Central memory CD4-positive, alpha-beta T cell (primary cell): ENCODE measurements at places on chromosomes 7 and 10.

GRCh38 chr10:72162978-72163377 lies 52.8 kb upstream of the ANAPC16 start:
- no peak for DNase-seq

DNA sequence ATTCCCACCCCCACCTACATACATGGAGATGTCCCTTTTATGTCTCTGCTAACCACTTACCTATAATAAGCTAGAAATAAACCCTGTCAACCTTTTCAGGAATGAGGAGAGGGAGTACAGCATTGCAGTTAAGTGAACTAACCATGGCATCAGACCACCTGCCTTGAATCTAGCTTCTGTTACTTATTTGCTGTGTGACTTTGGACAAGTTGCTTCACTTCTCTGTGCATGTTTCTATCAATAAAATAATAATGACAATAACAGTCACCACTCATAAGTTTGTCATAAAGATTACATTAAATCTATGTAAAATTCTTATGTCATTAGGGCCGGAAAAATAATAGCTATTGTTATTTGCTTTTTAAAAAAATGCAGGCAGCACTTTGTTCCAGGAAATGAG lies 881.1 kb upstream of the AUTS2 start:
- no peak for DNase-seq

DNA sequence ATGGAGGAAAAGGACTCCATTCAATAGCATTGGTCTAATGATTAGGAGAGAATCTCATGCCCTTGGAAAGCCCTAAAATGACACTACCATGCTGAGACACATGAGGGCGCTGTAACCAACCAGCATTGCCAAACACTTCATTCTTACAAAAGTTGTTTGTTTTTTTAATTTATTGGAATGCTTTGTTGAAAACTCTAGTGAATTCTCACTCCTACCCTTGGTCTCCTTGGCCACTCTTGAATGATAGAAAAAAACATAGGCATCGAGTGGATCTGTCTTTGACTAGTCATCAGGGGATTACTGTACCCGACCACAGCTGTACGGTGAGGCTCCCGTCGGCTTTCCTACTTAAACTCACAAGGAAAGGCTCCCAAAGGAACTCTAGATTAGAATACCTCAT lies 29.3 kb upstream of the ADD3 start:
- peak; percentile 44 for DNase-seq

DNA sequence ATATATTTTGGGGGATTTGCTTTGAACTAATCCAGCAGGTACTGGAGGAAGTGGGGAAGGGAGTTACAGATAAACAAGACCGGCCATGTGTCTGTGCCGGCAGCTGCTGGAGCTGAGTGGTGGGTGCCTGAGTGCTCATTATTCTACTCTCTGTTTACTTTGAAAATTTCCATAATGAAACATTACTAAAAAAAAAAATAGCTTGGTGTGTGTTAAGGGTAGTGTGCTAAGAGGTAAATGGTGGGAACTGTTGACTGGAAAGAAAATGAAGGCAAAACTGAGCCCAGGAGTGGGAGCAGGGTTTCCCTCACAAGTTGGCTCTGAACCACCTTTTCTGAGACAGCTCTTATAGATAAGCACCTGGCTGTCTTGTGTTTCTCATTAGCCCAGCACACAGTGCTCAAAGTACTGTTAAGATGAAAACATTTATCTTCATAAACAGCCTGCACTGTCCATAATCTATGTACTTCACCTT lies 50.6 kb downstream of the PARD3 start:
- DNase-seq, result no peak

DNA sequence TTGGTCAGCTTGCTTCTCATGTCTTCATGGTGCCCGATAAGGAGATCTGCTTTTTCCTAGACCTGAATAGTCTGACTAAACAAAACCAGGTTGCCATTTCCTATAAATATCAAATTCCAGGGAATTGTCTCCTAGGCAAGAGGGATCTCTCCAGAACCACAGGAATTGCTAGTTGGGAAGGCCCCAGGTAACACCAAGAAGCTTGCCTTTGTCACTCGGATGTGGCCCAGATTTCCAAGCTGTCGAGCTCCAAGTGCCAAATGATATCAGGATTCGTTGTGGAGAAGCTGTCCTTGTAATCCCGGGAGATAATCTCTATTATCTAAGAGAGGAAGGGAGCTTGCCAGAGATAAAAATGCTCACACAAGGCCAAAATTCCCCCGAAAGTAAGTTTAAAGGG lies 1288.5 kb upstream of the AUTS2 start:
- DNase-seq, result no peak

DNA sequence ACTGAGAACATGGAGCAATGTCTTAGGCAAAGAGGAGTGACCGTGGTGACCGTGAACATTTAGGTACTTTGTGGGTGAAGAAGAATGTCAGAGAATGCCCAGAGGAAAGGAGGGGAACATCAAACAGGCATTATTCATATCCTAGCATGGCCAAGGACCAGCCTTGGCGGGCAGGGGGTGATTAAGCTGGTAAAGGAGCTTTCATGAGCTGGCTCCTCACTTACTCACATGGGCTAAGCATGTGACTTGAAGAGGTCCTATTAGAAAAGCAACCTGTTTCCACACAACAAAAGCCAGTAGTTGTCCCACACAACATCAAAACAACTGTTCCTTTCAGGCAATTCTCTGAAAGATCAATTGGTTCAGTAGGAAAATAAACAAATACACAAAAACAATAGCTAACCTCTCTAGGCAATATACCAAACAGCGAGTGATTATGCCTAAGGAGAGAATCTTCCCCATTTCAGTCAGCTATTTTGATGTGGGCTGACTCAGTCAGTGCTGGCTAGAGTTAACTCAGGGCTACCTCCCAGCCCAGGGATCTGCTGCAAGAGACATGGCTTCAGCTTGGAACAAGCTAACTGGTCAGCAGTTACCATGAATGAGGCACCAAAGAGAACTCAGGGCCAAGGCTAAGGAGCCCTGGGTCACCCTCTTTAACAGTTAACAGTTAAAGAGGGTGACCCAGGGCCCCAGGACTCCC lies 283.5 kb downstream of the ARHGAP12 start:
- DNase-seq, result no peak

- DNase-seq, result no peak
Measured at GRCh38 chr7:70573071-70573661, 558.8 kb upstream of the GALNT17 start.

DNA sequence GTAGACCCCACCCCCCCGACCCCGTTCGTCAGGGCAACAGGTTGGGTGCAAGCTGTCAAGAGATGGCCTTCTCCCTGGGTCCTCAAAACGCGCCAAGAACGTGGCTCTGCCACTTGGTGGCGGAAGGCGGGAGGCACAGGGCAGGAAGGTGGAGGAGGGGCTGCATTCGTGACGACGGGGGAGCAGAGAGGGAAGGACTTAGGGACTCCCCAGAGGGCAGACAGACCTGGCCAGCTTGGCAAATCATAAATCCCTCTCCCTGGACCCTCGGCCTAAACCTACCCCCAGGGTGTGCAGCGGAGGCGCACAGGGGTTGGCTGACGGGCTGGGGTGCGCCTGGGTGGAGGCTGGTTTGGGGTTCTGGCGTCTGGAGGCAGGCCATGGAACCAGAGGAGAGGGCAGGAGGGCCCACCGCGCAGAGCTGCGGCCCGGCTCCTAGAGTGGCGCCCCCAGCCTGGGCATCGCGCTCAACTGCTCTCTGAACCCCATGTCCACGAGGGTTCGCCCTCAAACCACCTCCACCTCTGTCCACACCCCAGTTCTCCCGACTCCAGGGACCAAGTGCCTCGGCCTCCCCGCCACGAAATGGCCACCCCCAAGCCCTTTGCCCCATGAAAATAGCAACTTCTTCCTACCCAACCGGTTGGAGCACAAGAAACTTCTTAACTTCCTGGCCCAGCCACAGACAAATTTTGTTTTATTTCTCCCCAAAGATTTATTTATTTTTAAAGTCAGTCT lies 10.8 kb upstream of the GATA3 start:
- DNase-seq, result no peak

GRCh38 chr10:5625992-5626777 lies 40.2 kb downstream of the ASB13 start:
- DNase-seq, result no peak

GRCh38 chr7:105786520-105787470 lies 89.6 kb downstream of the ATXN7L1 start:
- no peak for DNase-seq

- no peak for DNase-seq
Measured at GRCh38 chr7:19775578-19775977, 2.2 kb upstream of the TMEM196 start.
